ENCODE measurements at places on chromosomes 13 and 19. TPM values are rescaled to one million over a fixed set of nuclear protein-coding genes. Genes with fewer than 3 reads are reported as not detected.

GRCh38 chr19:10009714-10010224, 535 bp downstream of the COL5A3 start:
- DNase-seq: no peak

GRCh38 chr13:39612023-39612637, 9.1 kb upstream of the LHFPL6 start:
- peak; percentile 91 for DNase-seq

DNA sequence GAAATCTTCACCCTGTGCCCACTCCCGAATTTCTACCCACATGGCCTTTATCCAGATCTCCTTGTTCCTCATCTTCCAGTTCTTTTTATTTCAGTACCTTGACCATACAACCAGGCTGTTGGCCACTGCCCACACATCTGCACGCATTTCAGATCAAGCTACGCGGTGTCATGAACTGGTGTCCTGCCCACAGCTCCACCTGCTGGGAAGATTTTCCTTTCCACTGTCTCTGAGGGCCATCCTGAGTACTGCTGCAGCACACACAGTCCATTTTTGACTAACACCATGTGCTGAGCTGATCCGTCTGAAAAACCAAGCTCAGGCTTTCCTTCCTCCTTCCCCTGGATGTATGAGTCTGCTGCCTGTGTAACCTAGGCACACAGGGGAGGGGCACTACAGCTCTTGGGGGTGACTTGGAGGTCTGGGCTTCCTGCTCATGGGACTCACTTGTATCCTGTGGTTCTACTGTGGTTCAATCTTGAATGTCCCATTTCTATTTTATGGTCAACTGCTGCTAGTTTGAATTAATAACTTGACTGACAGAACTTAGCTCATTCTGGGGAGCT, 71.9 kb downstream of the WASF3 start:
- no peak for DNase-seq

DNA sequence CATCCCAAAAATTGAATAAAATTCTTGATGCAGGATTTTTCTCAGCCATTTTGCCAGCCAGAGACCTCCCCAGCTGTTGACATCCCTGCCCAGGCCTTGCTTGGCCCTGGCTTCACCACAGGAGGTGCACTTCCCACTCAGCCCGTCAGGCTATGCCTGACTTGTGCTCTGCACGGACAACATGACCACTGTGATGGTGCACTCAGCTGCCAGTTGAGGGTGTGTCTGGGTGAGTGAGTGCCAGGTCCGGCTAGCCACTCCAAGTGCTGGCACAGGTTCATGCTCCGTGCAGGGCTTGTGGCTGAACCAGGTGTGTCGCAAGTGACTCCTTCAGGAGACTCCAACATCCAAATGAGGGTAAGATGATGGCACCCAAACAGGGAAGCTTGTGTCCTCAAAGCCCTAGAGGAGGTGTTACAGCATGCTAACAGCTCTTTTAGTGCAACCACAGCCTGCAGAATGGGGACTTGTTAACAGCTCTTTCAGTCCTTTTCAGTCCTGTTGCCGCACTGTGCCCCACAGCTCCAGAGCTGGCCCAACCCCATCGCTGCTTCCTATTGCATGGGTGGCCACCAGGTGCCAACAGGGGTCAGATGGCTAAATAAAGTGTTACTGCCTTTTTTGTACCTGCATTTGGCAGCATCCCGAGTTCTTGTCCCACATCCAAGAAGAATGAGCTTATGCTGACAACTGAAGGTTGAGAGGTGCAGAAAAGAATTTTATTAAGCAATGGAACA, 380.7 kb downstream of the SLITRK5 start:
- DNase-seq: no peak

- no peak for DNase-seq
Measured at GRCh38 chr13:48890391-48890790, 85.3 kb upstream of the FNDC3A start.

The ITGBL1 gene
- polyA plus RNA-seq: 0.78 TPM

The C5AR1 gene
- 3.2 TPM for polyA plus RNA-seq

The PCDH9 gene
- 9.9 TPM for polyA plus RNA-seq

Measured in brain (organoid and tissue), 16 donors.